ENCODE measurements at places on chromosomes 13 and 19.

DNA sequence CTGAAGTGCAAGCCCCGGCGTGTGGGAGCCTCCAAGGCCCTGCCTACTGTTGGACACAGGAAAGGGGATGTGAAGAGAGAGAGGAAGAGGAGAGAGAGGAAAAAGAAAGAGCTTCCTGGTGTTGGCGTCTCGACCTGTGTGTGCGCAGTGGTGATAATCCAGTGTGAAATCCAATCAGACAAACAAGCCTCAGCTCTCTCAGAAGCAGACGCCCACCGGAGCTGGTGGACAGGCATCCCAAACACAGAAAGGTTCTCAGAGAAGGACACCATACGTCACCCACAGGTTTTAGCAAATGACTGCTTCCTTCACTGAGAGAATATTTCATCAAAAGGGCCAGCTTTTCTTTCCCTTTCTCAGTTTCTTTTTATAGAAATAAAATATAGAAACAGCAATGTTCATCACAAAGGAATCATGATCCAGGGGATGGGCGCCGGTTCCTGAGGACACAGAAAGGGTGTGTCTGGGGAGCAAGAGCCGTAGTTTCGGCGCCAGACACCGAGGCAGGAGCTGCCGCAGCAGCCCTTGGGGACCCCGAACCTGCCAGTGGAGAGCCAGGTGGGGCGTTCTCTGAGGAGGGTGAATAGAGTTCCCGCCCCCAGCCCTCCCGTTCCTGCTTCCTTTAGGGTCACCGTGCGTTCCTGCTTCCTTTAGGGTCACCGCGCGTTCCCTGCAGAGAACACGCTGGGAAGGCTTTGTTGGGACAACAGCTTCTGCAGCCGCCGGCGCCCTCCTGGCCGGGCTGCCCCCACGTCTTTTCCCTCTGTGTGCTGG, 145.8 kb upstream of the SOX1 start:
- no peak for DNase-seq

DNA sequence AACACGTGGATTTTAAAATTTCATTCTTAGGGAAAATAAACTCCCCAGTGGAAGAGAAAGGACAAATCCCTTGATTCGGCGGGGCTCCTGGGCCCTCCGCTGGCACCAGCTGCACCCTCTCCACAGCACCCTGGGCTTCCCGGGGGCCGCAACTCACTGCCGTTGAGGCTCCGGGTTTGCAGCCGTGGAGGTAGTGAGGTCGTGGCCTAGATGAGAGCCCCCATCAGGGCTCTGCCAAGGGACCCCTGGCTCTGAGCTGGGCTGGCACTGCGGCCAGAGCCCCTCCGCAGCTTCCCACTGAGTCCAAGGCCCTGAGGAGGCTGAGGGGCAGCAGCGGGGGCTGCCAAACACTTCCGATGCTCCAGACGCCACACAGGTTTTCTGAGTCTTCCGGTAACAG, 133.7 kb upstream of the MCF2L start:
- no peak for DNase-seq

- no peak for DNase-seq
Observed at GRCh38 chr19:52307275-52307674, 10.3 kb downstream of the ZNF480 start.

DNA sequence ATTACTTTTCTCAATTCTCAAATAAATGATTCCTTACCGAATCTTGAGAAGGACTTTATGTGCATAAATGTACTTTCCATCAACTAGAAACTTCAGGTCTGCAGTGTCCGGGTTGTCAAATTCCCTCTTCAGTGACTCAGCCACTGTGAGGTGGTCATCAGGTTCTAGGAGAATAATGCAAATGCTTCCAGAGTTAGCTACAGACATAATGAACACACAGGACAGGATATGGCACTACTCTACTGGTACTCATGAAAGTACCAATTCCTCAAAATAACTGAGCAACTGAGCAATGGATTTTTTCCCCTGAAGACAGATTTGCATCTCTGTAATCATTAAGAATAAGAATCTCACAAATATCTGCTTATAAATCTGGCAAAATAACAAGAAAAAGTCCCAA, 31.2 kb downstream of the RCBTB2 start:
- DNase-seq: no peak

- DNase-seq: no peak
Observed at GRCh38 chr13:79966059-79966458, 374.9 kb downstream of the SPRY2 start.

- no peak for DNase-seq
Observed at GRCh38 chr13:51269039-51269438, 46.8 kb downstream of the FAM124A start.

GRCh38 chr13:27770809-27771208, 21.5 kb upstream of the GSX1 start:
- no peak for DNase-seq

DNA sequence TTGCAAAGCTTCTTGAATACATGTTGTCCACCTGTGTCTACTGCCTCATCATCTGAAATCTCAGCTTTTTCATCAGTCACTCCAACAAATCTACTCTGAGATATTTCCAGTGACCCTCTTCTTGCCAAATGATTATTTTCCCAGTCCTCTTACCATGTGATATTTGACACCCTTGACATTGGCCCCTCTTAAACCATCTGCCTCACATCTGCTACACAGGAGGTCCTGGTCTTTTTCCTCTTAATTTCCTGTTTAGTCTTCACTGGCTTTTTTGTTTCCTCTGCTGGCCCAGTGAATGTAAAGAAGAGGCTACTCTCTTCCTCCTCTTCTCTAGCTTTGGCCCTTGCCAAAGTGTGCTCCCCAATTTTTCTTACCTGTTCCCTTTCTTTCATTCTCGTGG, 218.7 kb downstream of the DNAJC15 start:
- no peak for DNase-seq

DNA sequence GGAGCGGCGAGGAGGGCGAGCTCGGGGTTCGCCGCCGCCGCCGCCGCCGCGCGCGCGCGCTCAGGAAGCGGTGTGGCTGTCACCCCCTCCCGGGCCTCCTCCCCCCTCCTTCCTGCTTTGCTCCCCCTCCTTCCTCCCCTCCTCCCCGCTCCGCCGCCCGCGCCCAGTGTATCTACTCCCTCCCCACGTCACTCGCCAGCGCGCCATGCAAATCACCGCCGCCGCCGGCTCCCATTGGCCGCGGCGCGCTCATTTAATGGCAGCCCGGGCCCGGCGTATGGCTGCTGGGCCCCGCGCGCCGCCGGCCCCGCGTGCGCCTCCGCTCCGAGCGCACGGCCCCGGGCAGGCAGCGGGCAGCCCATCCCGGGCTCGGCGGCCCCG, 335 bp upstream of the SOX1 start:
- DNase-seq: peak; percentile 12

DNA sequence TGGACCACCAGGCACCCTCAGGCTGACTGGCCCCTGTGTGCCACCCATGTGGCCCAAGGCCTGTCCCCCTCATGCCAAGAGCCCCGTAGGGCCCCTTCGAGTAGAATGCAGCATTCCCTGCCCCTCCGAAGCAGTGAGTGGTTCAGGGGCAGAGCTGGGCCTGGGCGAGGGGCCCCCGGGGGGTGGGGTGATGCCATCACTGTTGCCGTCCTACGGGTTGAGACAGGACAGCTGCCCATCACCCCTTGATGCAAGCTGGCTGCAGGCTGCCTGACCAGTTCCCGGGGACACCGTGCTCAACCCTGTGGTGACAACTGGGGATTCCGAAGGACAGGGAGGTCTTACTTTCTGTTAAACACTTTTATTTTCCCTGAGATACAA, 4.7 kb downstream of the SBNO2 start:
- DNase-seq: no peak

GRCh38 chr19:40466985-40467734, at the start of gene SPTBN4:
Gene SPTBN4, plus strand, starts transcription at chr19:40467001. Its CDS starts 5,621 bp downstream, at chr19:40472622.
- DNase-seq: no peak

DNA sequence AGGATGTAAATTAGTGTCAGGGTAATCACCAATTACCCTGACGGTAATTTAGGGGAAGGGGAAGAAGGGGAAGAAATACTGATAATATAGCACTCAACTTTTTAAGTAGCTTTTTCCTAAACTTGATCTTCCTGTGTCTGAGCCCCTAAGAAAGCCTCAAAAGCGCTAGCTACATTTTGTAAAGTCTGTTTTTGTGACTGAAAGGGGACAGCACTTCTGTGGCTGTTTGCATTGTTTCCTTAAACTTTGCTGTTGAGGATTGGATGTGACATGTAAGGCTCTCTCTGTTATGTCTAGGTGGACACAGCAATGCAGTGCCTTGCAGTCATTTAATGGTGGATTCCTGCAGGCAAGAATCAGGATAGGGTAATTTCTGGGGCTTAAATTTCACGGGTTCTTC, 42.8 kb downstream of the SPATA13 start:
- DNase-seq: no peak

- no peak for DNase-seq
Observed at GRCh38 chr19:11324079-11324661, 15.3 kb downstream of the RAB3D start.

DNA sequence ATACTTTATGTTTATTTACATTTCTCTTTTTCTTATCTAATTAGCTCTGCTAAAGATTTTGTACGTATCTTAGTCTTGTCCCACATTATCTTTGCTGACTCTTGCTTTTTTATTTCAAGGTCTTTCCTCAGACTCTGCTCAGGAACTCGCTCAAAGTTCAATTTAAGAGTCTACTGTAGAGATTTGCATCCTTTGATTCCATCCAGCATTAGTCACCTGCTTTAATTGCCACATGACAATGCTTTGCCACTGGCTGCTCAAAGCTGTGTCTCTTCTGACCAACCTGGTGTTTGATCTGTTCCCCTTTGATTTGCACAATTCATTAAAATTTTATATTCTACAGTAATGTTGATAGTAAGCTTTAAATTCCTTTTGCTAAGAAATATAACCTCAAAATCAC, 157.9 kb upstream of the FREM2 start:
- DNase-seq: no peak

GRCh38 chr13:51155776-51156515, 44.9 kb upstream of the C13orf42 start:
- DNase-seq: no peak

- no peak for DNase-seq
Observed at GRCh38 chr13:114334305-114335053, 20.2 kb downstream of the CHAMP1 start.

- no peak for DNase-seq
Observed at GRCh38 chr19:6564393-6564792, 26.6 kb downstream of the CD70 start.

DNA sequence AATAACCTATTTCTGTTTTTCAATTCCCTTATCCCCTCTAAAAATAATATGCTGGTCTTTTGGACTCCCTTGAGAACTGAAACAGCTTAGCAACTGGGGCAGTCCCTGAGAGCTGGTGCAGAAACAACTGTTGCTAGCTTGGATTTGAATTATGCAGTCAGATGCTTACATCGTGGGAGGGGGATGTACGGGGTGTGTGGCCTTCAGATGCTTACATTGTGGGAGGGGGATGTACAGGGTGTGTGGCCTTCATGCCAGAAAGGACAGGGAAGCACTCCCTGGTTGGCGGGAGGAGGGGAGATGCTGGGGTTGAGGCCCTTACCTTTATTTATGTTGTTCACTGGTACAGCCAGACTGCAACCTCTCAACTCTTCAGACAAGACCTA, 25.6 kb downstream of the LRCH1 start:
- DNase-seq: no peak

- DNase-seq: no peak
Observed at GRCh38 chr19:45547965-45548609, 36.5 kb downstream of the OPA3 start.

GRCh38 chr13:101752432-101752831, 300.0 kb downstream of the ITGBL1 start:
- DNase-seq: no peak

GRCh38 chr13:40490086-40490758, 176.2 kb downstream of the FOXO1 start:
- DNase-seq: peak; percentile 32

GRCh38 chr19:1322198-1322981, 36.7 kb downstream of the EFNA2 start:
- DNase-seq: no peak

- no peak for DNase-seq
Observed at GRCh38 chr13:51330791-51331190, 8.7 kb upstream of the SERPINE3 start.

DNA sequence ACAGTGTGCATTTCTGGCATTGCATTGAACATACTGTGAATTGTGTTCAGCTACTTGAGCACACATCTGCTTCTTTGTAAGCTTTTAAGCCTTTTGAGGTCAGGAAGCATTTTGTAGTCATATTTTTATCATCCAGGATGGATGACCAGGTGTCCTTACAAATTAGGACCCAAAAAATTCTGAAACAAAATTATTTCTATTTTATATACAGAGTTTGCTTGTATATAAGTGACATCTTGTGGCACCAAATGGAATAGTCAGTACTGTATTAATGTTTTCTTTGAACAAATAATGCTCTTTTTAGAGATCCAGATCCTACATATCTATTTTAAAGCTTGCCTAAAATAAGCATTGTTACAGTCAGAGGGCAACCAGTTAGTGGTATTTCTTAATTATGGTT, 9.5 kb upstream of the SUPT20H start:
- DNase-seq: no peak

- DNase-seq: no peak
Observed at GRCh38 chr13:109959903-109960302, 173.5 kb upstream of the IRS2 start.

DNA sequence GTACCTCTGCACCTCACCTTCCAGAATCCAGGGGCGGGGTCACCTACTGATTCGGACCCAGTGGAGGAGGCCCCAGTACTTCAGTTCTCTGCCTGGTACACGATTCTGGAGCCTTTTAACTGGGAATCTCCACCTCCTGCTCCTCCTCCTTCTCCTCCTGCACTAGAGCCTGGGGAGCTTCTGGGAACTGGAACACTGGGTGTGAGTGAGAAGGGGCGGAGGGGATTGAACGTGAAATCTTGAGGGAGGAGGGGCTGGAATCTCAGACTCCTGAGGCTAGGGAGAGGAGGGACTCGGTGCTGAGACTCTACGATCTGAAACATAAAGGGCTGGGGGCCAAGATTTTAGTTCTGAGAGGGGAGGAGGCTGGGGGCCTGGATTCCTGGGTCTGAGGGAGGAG, at the start of gene KLK8:
TSS of gene KLK8 (minus strand) at position 90 of the 400 bp plus-strand sequence. CDS start 437 bp downstream, outside the sequence.
- DNase-seq: no peak

- no peak for DNase-seq
Observed at GRCh38 chr19:37227996-37228395, 10.0 kb downstream of the ZNF383 start.

GRCh38 chr13:25987987-25988386, 63.8 kb downstream of the SHISA2 start:
- no peak for DNase-seq

GRCh38 chr19:19550485-19550929, 12.4 kb downstream of the CILP2 start:
- no peak for DNase-seq

DNA sequence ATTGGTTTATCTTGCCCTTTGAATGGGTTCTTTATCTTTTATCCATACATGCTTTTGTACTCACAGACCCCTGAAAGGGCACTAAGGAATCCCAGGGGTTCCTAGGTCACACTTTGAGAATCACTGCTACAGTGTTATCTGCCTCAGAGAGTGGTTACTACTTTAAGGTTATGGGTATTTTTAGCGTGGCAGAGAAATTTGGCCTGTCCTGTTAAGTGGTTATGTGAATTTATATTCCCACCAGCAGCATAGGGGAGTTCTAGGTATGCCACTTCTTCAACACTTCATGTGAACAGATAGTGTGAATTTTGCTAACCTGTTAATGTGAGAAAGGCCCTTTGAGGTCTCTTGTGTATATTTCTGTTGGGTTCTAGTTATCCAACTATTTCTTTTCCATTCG, 75.7 kb downstream of the DNAJC3 start:
- no peak for DNase-seq

GRCh38 chr13:24763596-24764275, at the start of gene RNF17:
Gene RNF17, plus strand, starts transcription at chr13:24764169. Its CDS starts 35 bp downstream, at chr13:24764204.
- no peak for DNase-seq
